CD4-positive, alpha-beta T cell treated with Interleukin-12 subunit alpha and Interleukin-12 subunit beta, for 1 hour (primary cell): ENCODE measurements at places on chromosomes 7 and 10.
A peak's percentile ranks its signal among the peaks of the same experiment; 100 is the strongest.

- no peak for DNase-seq
Measured at GRCh38 chr10:13018171-13018570, 16.7 kb upstream of the CCDC3 start.

DNA sequence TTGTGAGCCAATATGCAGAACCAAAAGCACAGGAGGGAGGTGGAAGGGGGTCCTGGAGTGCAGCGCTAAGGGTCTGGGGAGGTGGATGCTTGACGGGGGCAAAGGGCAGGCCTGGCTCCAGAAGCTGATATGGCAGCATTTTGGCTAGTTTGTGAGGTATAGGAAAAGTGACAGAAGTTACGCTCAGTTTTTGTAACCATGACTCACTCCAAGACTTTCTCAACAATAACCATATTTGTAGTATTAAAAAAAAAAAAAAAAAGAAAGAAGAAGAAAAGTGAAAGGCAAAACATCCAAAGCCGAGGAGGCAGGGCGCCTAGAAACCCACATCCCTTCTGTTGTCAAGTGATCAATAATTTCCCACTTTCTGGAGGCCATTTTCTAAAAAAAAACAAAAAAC lies 92.3 kb downstream of the RNF216 start:
- peak; percentile 72 for DNase-seq

- no peak for DNase-seq
Measured at GRCh38 chr10:93085272-93085859, 11.7 kb downstream of the CYP26A1 start.

- no peak for DNase-seq
Measured at GRCh38 chr7:280461-280860, 9.5 kb upstream of the FOXL3 start.

DNA sequence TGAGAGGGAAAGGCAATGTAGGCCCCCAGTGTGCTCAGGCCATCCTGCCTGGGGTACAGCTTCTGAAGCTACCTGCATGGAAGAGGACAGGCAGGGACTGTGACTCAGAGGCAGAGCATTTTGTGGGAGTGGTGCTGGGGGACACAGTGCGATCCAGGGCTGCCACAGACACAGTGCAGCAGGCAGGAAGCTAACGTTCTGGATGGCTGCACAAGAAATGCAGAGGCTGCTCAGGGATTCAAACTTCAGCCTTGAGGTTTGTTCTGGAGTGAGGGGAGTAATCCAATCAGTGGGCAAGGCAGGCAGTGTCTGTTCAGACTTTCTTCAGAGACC lies 648.0 kb upstream of the IGFBP3 start:
- DNase-seq, result no peak

DNA sequence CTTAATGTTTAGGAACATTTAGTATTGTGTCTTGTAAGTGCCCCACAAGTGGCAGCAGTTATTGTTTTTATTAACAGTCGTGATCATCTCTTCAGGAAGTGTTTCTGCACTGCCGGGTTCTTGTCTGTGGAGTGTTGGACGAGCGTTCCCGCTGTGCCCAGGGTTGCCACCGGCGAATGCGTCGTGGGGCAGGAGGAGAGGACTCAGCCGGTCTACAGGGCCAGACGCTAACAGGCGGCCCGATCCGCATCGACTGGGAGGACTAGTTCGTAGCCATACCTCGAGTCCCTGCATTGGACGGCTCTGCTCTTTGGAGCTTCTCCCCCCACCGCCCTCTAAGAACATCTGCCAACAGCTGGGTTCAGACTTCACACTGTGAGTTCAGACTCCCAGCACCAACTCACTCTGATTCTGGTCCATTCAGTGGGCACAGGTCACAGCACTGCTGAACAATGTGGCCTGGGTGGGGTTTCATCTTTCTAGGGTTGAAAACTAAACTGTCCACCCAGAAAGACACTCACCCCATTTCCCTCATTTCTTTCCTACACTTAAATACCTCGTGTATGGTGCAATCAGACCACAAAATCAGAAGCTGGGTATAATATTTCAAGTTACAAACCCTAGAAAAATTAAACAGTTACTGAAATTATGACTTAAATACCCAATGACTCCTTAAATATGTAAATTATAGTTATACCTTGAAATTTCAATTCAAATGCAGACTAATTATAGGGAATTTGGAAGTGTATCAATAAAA lies 22.2 kb downstream of the PLA2G12B start:
- no peak for DNase-seq

DNA sequence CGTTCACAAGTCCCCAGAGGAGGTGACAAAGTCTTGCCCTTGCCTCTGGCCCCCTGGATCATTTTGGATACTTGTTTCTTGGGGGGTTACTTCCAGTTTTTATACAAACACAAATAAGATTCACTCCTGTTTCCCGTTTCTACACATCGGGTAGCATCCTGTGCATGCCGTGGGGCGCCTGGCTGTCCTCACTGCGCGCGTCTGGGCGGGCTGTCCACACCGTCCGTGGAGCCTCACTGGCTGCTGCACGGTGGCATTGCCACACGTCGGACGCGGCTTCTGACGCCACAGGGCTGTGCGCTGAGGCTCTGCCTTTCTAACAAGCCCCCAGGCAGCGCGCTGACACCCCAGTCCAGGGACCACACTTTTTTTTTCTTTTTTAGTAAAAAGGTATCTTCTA lies 18.4 kb downstream of the BNIP3 start:
- DNase-seq, result no peak

DNA sequence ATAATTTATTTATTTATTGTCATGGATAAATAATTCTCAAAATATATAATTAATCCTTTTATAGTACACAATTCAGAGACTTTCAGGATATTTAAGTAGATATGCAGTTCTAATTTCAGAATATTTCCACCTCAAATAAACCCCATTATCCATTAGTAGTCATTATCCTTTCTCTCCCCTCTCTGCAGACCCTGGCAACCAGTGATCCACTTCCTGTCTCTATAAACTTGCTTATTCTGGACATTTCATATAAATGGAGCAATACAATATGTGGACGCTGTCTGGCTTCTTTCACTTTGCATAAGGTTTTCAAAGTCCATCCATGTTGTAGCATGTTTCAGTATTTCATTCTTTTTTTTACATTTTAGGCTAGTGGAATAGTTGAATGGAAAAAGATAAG lies 230.2 kb downstream of the FZD1 start:
- DNase-seq, result no peak

DNA sequence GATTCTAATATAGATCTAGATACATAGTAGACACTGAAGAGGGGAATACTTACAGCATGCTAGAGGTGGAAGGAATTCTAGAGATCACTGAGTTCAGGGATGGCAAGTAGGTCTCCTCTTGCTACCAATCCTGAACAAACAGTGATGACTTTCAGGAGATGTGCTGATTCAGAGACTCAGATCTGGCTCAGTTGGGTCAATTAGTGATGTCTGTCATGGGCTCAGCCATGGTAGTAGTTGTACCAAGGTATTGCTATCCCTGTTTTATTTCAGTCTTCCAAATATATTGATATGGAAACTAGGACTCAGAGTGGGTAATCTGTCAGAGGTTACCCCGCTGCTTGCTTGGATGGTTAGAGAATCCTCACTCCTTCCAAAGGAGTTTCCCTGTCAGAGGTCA lies 38.5 kb downstream of the UNC5B start:
- no peak for DNase-seq

DNA sequence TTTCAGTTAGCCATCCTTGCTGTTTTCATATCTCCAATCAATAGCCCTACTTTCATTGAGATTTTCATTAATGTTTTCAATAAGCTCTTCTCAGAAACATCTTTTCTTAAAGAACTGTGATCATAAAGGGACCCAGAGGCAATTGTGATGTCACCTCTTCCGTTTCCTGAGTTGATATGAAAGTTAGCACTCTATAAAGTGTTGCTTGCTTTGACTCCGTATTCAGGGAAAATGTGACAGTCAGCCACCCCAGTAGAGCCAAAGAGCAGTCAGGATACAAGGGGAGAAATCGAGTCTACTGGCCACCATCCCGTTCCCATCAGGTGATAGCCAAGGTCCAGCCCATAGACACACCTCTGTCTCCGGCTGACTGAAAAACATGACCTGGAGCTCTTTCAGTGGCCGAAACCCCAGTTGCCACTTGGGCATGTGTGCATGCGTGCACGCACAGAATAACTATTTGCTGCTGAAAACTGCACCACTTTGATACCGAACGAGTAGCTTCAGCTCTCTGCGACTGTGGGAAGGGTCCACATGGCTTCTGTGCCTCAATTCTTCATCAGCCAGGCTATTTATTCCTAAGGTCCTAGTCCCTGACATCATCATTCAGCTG lies 291.4 kb downstream of the USP6NL start:
- DNase-seq, result no peak

DNA sequence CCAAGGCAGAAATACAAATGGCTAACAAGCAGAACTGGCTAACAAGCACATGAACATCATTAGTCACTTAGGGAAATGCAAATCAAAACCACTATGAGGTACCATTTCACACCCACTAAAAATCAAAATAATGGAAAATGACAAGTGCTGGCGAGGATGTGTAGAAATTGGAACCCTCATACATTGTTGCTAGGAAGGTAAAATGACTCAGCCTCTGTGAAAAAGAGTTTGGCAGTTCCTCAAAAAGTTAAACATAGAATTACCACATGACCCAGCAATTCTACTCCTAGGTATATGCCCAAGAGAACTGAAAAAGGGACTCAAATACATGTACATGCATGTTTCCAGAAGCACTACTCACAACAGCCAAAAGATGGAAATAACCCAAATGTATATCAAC lies 52.8 kb upstream of the ANAPC16 start:
- no peak for DNase-seq

GRCh38 chr7:95549818-95550529 lies 46.3 kb downstream of the PDK4 start:
- no peak for DNase-seq

DNA sequence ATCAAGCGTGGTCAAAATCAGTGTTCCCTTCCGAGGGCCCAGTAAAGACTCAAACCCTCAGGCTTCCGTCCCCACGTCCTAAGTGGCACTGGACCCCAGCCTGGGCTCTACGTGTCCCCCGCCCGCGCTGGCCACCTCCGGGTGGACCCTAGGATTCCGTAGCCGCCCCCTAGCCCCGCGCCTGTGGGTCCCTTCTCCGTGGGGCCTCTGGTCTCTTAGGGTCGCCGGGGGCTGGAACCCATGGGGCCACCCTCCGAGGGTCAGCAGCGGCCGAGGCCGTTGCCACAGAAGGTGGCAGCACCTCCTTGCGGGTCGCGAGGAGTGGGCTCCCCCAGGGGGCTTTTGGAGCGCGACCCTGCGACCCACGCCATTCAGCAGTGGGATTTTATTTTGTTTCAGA lies 170.5 kb upstream of the EEPD1 start:
- no peak for DNase-seq

DNA sequence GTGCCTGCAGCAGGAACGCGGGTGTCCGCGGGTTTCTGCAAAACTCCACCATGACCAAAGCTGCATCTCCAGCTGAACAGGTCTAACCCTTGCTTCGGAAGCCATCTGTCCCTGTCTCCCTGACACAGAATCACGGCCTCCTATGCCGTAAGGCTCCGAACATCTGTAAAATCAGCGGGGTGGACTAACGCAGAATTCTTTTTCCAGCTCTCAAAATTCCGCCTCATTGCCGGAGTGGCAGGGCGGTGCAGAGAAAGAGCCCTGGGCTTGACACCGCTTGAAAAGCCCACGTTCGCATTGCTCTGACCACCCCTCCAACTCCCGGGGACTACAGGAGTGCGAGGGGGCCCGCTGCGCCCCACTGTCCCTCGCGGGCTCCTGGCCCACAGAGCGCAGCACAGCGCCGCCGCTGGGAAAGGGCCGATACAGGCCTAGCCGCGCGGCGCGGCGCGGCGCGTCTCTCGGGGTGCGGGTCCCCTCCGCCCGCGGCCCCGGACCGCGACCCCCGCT lies 409 bp downstream of the DNMBP start:
- DNase-seq, result no peak

- no peak for DNase-seq
Measured at GRCh38 chr7:91280604-91281003, 16.4 kb downstream of the FZD1 start.
